GM03348 (cell line): ENCODE measurements at places on chromosomes 7 and 10.

GRCh38 chr10:60572511-60573194, 183.0 kb upstream of the ANK3 start:
- peak; percentile 40 for DNase-seq

GRCh38 chr10:79047875-79048638, 20.7 kb upstream of the ZMIZ1 start:
- no peak for DNase-seq

DNA sequence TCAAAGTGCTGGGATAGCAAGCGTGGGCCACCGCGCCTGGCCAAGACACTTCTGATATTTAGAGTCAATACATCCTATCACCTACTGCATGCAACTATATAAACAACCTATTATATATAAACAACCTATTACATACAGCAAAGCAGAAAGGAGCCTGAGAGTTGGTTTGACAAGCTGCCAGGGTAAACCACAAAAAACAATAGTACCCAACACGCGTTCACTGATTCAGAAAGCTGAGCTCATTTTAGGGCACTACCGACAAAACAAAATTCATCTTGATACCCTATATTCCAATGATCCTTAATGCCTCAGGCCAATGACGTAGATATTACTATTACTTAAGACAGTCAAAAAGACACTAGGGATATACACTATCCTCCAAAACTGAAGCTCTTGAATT, 16.2 kb downstream of the MALSU1 start:
- DNase-seq, result no peak

- peak; percentile 87 for DNase-seq
Observed at GRCh38 chr7:332646-333392, 42.8 kb downstream of the FOXL3 start.

GRCh38 chr7:103705542-103705941, 259.5 kb upstream of the SLC26A5 start:
- DNase-seq, result no peak

- DNase-seq, result no peak
Observed at GRCh38 chr10:77377034-77377433, 260.6 kb downstream of the KCNMA1 start.

DNA sequence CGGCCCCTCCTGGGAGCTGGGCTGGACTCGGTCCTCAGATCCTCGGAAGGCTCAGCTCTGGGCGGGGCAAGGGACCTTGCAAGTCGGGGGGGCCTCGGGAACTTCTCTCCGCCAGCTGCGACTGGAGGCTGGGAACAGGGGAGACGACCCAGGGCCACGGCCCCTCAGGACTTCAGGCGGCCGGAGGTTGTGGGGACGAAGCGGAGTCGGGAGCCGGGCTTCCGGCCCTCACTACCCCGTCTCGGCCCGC, 2.6 kb downstream of the ADIRF start:
- DNase-seq, result no peak

DNA sequence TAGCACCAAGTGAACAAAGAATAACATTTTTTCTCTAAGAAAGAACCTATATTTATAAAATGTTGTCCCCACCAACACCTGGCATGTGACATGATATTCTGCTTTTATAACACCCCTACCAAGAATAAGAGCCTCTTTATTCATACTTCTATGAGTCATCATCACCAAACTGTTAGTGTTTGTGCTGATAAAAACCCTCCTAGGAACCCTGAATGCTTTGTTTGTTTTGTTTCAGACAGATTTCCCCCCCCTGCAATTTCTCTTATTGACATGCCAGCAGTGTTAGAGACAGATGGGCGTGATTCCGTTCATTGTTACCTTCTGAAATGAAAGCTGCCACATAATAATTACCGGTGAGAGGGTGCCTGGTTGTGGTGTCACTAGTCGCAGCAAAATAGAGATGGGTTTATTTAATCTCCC, 651.1 kb downstream of the SORCS1 start:
- DNase-seq, result no peak

GRCh38 chr10:43234471-43235041, 32.3 kb downstream of the RASGEF1A start:
- no peak for DNase-seq
